ENCODE measurements at places on chromosomes 5 and 9.

DNA sequence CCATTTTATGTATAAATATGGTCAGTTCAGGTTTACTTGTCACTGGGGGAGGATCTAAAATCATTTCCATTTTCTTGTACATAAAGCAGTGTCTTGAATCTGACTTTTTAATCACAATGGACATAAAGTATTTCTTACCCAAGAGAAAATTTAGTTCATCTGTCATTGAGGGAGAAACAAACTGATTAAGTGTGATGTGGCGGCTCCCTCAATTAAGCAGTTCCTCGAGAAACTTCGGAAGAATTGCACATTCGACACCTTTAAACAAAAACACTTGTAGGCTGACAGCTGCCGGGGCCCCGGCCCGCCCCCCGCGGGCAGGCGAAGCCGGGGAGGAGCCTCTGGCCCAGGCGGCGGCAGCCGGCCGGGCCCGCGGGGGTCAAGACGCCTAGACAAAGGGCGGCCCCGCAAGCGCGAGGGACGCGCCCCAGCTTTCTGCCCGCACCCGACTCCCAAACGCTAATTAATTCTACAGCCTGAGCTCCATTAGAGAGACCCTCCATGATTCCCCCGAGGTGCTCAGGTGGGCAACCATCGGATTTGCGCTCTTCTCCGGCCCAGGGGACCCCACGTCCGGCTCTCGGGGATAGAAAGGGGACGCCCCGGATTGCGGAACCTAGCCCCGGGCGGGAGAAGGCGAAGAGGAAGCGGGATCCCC, 750 bp downstream of the TRIM36 start:
- DNase-seq, result no peak

DNA sequence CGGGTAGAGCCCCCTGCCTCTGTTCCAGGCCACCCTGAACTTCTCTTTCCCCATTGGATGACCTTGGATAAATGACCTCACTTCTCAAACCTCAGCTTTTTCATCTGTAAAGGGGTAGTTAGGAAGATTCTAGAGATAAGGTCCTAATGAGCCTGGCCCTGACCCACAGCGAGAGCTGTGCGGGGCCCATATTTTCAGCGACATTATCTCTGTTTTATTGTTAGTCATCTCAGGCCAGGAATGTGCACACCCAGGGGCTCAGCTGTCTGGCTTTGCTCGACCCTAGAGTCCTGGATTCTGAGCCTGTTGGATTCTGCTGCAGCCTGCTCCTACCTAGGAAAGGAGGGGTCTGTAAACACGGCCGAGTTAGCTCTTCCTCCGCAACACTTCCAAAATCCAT, 81.2 kb upstream of the LMX1B start:
- DNase-seq, result no peak

DNA sequence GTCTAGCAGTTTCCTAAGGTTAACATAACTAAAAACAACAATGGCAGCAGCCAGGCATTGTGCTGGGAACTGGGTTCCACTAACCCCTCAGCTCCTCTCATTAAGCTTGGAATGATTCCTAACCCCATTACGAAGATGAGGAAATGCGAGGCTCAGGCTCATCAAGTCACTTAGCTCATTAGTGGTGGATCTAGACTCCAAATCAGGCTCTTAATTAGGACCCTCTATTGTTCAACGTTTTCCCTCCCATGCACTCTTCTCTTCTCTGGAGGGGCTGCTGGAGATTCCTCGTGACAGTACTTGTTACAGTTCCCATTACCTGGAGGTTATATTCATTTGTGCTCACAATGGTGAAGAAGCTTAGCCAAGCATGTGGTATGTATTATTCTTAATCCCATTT, 6.5 kb downstream of the TAS2R1 start:
- no peak for DNase-seq

GRCh38 chr5:110043025-110043424, 353.3 kb downstream of the MAN2A1 start:
- no peak for DNase-seq

DNA sequence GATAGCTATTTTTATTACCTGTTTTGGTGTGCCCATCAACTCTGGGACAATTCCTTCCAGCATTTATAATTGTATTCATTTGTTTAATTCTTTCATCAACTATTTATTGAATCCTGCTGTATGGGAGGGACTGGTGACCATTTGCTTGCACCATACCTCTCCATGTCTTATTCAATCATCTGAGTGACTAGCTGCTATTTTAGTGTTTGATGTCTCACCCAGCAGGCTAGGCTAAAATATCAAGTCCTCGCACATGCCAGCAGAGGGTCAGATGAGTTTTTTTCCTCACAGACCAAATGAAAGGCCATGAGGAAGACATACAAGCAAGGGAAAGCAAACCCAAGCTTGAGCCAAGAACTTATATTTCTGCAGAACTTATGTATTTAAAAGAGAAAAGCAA, 63.9 kb downstream of the CETN3 start:
- DNase-seq, result no peak

DNA sequence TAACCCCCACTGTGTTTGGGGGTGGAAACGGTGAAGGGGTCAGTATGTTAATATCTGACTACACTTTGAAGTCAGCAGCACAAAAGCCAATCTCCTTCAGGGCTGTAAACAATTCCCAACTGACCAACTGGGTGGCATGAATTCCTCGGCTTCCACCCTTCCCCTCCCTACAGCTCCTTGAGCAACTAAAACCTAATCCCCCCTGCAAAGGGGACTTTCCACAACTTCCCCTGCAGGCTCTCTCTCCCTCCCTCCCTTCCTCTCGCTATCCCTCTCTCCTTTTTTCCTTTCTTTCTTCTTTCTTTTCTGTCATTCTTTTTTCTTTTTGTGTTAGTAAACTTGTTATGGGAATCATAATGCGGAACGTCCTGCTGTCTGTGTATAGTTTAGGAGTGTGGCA, 65.1 kb upstream of the PTCH1 start:
- no peak for DNase-seq

- DNase-seq, result no peak
These were observed 242.2 kb upstream of the ACTBL2 start for GRCh38 chr5:57724836-57725235.

- DNase-seq, result no peak
These were observed 1787.7 kb downstream of the EFNA5 start for GRCh38 chr5:105882956-105883481.

DNA sequence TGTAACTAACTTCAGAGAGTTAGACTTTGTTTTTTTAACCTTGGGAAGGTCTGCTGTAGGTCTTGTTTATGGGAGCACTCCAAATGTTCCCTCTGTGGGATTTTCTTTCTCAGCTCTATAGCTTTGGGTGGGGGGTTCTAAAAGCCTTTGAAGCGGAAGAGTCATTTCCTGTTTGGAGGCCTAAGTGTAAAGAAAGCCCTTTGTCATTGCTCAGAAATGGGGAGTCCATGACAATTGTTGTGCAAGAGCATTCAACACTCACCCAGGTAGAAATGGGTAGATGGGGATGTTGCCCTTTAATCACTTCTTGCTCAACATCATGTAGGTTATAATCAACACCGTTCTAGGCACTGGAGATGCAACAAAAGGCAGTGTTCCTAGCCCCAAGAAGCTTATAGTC, 30.3 kb upstream of the MAST4 start:
- no peak for DNase-seq

- DNase-seq, result no peak
These were observed 351.5 kb downstream of the MED10 start for GRCh38 chr5:6026766-6027406.

Measured in stimulated activated CD4-positive, alpha-beta T cell treated with anti-CD3 and anti-CD28 coated beads, Interleukin-12 subunit alpha, Interleukin-12 subunit beta, amount 100 ng/mL, for 48 hours (primary cell).